ENCODE measurements at places on chromosomes 3 and 15.

- no peak for DNase-seq
These were observed 26.5 kb downstream of the CD200R1 start for GRCh38 chr3:112948346-112948838.

DNA sequence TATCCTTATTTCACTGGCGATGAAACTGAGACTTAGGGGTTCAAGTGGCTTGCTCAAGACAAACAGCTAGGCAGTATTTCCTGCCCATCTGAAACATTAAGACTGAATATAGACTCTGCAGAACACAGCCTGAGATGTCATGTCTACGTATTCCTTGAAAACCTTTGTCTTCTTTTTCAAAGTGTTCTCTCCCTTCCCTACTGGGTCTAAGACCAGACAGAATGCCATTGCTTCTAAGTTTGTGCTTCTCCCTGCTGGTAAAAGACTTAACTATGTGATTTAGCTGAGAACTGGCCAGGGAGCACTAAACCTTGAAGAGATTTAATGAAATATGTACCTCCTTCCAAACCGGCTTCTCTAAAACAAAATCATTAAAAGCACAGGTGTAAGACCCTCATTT, 9.9 kb downstream of the BCL6 start:
- DNase-seq = no peak

DNA sequence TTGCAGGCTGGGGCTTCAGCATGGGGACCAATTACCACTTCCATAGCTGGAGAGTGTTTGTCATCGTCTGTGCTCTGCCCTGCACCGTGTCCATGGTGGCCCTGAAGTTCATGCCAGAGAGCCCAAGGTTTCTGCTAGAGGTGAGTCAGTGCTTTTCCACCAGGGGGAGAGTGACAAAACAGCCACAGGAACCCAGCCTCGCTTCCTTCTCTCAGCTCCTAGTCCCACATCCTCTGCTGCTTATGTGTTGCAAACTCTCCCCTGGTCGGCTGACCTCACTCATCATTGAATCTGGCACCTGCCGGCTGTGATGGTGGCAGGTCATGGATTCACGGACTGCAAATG, 158.3 kb downstream of the SV2B start:
- no peak for DNase-seq

GRCh38 chr15:77440378-77440999, 19.8 kb downstream of the HMG20A start:
- DNase-seq = no peak

DNA sequence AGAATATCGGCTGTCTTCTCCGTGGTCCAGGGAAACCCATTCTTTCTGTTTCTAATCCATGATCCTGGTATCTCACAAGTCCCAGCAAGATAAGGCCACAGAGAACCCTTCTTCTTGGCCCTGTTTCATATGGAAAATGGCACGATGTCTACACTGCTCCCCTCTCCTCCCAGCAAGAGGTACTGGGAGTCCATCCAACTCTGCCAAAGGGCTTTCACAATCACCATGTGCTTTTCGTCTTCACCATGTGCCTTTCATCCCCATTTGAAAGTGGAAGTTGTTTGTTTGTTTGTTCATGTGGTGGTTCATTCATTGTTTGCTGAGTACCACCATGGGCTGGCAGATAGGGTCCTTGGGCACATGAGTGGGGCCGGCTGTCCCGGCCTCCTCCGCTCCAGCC, 5.5 kb downstream of the ITIH3 start:
- no peak for DNase-seq

DNA sequence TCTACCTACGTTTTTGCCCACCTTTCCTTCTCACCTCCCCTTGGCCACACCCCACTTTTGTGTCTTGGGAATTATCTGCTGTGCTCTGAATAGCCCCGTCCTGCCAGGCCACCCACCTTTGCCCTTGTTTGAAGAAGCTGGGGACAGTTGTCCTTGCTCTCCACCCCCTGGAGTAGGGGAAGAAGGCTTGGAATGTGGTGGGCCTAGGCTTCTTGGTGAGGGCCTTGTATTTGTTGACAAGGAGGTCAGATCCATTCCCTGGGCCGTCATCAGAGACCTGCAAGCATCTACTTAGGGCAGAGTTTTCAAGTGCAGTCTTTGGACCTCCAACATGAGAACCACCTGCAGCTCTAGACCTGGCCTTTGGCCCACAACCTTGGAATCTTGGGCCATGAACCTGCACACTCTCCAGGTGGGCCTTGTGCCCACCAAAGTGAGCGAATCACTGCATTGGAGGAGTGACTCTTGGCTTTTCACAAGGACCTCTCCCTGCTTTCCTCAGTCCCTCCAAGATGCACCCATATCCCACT, 160.6 kb downstream of the APBA2 start:
- DNase-seq = no peak

- no peak for DNase-seq
These were observed 683.5 kb downstream of the NTRK3 start for GRCh38 chr15:87573039-87573438.

GRCh38 chr15:101003706-101004105, 84.5 kb downstream of the LRRK1 start:
- no peak for DNase-seq

GRCh38 chr3:100384733-100385525, 16.0 kb downstream of the TOMM70 start:
- DNase-seq = no peak

- DNase-seq = no peak
These were observed 6.5 kb downstream of the RUBCN start for GRCh38 chr3:197730200-197730599.

- no peak for DNase-seq
These were observed 17.8 kb downstream of the SMAD3 start for GRCh38 chr15:67083135-67083762.

- DNase-seq = no peak
These were observed 70.3 kb upstream of the IQSEC1 start for GRCh38 chr3:13143381-13144004.

- DNase-seq = no peak
These were observed 8.3 kb downstream of the KPNA1 start for GRCh38 chr3:122506450-122506849.

- DNase-seq = no peak
These were observed 3.2 kb downstream of the ULK3 start for GRCh38 chr15:74839526-74840395.

DNA sequence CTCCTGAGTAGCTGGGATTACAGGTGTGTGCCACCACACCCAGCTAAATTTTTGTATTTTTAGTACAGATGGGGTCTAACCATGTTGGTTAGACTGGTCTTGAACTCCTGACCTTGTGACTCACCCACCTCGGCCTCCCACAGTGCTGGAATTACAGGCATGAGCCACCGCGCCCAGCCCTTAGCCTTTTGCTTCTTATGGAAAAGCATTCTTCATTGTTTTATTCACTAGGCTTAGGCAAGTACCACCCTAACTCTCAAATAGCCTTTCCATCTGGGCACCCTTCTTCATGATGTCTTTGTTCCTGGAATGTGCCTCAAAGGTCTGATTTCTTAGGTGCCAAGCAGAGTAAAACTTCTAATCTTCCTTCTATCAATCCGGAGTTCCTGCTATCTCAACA, 641.8 kb downstream of the FHIT start:
- DNase-seq = no peak

DNA sequence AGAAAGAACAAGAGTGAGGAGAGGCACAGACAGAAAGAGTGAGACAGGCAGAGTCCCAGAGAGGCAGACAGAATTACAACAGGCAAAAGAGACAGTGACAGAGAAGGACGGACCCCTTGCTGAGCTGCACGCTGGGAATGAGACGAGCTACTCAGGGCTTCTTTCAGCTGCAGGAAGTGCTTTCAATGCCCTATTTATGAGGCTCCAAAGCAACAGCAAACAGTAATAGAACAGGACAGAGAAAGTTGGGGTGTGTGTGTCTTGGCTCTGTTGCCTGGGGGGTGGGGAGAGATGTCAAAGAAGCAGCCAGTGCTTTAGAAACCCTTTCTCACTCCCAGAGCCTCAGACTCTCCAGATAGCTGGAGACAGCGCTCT, 502 bp upstream of the TIMP4 start:
- DNase-seq = no peak

- DNase-seq = no peak
These were observed 152.8 kb downstream of the KCNAB1 start for GRCh38 chr3:156273111-156273694.

DNA sequence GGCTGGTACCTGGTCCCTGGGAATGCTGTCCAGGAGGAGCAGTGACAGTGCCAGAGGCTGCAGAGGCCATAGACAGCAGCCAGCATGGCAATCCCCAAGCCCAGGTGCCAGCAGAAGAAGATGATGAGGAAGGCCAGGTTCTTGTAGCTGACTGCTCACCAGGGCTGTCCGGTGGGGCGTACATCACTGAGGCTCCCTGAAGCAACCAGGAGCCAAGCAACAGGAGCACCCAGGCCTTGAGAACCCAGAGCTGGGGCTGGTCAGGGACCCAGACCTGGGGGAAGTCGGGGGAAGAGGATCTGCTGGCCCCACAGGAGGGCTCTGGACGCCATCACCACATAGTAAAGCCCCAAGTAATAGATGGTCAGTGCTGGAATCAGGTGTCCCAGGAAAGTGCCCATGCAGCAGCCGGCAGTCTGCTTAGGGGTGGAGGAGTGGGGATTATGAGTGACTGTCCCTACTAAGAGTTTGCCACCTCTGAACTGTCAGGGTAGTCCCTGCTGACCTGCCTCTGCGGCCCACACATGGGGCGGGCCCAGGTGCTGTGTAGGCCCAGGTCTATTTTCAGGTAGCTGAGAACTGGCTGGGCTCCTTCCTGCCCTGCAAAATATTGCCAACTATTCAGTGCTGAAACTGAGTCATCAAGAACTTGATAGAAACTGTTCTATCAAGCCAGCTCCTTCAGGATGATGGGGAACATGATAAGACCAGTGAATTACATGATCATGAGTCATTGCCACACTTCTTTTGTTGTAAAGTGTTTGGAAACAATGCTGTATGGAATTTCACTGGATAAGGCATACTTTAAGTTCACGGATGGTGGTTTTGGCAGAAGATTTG, 68.7 kb downstream of the CHRD start:
- no peak for DNase-seq

DNA sequence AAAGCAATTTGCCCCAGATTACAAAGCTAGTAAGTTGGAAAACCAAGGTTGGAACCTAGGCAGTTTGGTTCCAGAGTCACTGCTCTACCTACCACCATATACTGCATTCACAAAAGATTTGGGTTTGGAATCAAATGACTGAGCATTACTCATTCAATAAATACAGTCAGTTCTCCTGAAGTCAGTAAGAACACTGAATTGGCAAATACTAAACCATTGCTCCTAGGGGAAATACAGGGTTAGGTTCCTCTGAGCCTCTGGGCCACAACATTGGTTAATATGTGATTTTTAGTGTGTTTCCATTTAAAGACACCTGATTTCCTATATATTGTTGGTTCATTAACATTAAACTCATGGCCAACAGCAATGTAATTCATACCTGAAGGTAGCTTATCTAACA, 2.1 kb upstream of the EIF5A2 start:
- DNase-seq = no peak

- DNase-seq = no peak
These were observed 122.0 kb upstream of the MELTF start for GRCh38 chr3:197151580-197151979.

GRCh38 chr3:73143401-73143800, 81.9 kb downstream of the EBLN2 start:
- DNase-seq = no peak

DNA sequence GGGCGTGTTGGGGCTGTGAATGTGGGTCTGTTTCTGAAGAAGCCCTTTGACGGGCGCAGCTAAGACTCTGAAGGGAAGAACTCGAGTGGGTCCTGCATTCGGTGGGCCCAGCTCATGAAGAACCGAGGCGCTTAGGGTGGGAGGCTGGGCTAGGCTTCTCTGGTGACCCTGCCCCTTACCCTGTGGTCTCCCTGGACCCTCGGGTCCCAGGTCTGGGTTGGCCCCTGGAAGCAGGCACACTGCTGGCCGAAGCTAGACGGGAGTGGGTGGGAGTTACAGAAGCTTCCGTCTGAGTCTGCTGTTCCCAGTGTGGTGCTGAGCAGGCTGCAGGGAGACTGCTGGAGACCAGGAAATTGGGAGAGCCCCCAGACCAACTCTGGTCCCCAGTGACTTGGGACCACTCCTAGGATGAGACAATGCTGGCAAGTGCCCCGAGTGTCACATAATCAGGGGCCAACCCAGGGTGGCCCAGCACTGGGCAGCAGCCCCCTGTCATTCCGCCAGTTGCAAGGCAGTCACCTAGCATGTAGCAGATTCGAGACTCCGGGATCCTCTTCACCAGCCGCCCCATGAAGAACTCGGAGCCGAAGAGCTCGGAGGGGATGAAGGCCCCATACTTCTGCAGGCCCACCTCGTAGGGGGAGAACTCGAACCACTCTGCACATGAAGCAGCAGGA, 16.7 kb upstream of the EHD4 start:
- no peak for DNase-seq

GRCh38 chr3:172213200-172213599, 173.8 kb downstream of the FNDC3B start:
- DNase-seq = no peak

GRCh38 chr3:2535206-2535605, 436.5 kb downstream of the CNTN4 start:
- DNase-seq = no peak

DNA sequence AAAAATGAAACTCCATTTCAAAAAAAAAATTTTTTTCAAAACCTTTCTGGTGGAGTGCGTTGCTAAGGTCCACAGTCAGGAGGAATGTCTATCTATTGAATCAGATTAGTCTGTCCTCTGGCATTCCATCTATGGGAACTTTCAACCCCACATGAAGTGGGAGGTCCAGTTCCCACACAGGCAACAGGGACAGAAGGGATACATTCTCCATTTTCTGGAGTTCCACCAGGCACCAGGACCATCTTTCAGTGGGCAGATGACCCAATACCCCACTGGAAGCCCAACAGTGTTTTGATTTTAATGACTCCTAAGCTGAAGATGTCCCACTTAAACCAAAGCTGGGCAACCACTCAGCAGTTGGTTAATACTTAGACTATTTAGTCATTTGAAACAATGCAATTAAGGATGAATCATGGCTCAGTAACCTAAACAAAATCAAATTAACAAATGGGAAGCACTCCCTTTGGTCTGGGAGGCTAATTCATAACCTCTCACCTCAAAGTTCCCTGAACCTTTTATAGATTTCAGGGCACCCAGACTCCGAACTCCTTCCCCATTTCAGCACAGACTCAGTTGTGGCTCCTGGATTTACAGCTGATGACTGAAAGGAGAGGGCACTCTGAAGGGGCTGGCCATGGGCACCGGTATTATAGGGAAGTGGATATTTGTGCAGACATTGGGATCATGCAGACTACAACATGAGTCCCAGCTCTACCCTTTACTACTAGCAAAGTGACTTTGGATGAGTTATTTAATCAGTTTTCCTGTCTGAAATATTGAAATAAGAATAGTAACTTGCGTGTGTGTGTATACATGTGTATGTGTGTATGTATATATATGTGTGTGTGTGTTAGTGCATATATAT, 264.3 kb upstream of the LRTM1 start:
- DNase-seq = no peak

DNA sequence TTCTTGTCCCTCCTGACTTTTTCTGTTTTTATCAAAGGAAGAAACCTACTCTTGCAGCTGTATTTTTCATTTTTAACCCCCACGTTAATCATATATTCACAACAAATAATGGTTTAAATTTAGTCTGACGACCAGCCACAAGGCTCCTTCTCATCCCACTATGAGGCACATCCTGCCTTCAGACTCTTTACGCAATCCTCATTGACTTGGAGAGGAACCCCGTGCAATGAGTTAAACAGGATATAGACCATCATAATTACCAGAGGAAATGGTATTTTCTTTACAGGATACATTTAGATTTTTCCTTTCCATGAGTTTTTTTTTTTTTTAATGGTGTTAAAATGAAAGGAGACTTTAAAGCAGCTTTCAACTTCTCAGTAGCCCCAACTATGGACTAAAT, 68.5 kb downstream of the WWTR1 start:
- DNase-seq = no peak
